Mesenchymal stem cell (in vitro differentiated cells and primary cell): ENCODE measurements at places on chromosomes 7 and 10.
A peak's percentile ranks its signal among the peaks of the same experiment; 100 is the strongest.

DNA sequence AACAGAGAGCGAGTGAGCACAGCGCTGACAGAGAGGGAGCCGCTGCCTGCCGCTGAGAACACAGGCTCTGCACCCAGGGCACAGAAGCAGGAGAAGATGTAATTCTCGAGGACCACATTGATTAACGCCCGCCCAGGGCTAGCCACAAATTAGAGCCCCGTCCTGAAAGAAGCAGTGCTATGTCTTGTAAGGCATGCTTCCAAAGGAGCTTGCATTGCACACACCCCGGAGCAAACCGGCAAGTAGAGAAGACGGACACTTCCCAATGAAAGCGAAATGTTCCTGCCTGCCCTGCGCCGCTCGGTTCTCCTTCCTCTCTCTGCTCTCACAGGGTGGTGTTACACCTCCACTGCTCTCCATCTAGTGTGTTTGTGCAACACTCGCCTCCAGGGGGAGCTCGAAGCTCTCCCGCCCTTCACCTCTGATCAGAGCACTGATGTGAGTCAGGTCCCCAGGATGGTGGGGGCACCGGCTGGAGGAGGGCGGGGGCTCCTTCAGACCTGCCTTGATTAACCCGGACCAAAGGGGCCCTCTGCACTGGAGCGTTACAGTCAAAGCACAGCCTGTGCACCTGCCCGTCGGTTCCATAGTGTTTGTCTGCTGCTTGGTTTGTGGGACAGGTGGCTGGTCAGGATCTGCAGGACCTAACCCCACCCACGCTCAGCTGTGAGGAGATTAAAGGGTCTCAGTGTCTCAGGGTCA, 316.5 kb downstream of the ADARB2 start:
- DNase-seq, result peak; percentile 10

DNA sequence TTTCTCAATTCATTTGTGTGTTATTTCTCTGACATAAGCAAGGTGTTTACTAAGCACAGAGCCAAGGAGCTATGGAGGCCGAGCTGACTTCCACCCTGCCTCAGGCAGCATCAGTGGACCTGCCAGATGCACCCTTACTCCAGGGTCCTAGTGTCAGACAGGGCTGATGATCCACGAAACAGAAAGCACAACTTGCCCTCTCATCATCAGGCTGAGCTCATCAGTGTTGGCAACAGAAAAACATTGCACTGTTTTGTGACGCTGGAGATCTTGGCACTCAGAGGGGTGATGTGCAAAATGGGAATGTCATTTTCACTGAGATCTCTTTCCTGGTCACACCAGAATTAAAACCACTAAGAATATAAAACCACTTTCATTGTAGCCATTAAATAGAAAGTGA, 201.8 kb downstream of the GLI3 start:
- DNase-seq, result no peak

GRCh38 chr10:68924593-68924992, 23.5 kb downstream of the DDX50 start:
- DNase-seq, result no peak

DNA sequence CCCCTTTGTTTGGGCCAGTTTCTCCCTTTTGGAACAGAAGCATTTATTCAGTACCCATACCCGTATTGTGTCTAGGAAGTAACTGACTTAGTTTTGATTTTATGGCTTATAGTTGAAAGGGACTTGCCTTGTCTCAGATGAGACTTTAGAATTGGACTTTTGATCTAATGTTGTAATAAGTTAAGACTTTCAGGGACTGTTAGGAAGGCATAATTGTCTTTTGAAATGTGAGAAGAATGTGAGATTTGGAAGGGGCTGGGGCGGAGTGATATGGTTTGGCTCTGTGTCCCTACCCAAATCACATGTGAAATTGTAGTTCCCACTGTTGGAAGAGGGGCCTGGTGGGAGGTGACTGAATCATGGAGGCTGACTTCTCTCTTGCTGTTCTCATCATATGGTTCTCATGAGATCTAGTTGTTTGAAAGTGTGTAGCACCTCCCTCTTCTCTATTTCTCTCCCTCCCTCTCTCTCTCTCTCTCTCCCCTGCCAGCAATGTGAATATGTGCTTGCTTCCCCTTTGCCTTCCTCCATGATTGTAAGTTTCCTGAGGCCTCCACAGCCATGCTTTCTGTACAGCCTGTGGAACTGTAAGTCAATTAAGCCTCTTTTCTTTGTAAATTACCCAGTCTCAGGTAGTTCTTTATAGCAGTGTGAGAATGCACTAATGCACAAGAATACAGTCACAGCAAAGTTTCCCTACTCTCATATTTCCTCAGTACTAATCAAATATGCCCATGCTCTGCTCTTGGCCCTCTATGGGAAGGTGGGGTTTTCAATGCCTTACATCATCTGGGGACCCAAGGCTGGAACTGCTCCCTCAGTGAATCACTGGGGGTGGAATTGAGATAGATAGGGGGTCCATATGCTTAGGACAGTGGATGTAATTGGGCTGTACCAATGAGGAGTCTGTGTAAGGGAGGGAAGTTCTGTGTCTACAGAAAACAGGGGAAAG, 17.2 kb upstream of the AKR1C1 start:
- no peak for DNase-seq

DNA sequence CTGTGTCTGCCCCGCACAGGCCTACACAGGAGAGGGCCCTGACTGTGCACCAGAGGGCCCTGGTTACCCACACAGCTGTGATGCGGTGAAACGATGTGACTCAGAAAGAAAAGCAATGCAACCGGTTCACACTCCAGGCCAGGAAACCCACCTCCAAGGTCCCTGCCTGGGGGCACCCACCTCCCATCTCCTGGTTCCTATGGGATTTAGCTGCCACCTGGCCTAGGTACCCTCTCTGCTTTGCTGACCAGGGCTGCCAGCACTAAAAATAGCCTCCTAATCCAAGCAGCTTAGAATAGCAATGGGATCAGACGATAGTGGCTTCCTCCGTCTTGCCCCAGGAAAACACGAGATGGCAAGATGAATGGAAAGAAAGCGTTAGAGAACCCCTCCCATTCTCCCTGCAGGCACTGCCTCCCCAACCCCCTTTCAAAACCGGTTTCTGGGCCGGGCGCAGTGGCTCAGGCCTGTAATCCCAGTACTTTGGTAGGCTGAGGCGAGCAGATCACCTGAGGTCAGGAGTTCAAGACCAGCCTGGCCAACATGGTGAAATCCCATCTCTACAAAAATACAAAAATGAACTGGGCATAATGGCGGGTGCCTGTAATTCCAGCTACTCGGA, 12.4 kb downstream of the RBP3 start:
- no peak for DNase-seq

GRCh38 chr7:35819954-35820703, 19.3 kb downstream of the SEPTIN7 start:
- no peak for DNase-seq

DNA sequence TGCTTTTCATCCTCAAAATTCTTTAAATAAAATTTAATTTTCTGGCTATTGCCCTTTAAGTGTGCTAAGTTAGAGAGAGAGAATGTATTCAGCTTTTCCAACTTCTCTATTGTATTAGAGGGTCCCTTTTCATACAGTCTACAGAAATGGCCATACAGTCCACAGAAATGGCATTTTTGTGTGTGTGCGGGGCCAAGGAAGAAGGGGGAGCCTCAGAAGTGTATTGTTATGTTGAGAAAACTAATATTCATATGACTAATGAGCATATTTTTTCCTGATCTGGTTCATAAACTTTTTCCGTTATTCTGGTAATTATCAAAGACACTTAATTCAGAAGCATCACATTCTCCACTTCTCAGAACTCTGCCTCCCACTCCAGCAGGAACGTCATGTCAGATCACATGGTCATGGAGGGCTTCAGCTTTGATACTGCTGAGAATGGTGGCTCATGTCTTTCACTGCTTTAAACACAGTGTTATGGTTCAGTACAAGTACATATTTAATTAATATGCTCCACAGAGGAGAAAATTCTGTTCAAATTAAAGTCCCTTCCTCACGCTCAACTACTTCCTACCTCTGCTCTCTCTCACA, 37.1 kb downstream of the ELMO1 start:
- DNase-seq, result no peak

DNA sequence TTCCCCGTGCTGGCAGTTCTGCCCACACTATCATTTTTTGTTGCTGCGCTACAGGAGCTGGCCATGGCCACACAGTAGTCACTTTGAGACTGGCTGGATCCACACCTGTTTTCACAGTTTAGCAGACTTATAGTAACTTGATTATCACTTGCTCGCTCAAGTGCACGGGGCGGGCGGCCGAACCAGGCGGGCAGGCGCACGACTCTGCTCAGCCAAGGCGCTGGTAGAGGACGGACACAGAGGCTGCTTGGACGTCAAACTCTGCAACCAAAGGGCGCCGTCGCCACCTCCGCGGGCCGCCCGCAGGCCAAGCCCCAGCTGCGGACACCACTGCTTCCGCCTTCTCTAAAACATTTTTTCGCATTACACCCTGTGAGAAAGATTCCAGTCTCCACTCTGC, 38.4 kb upstream of the PHYHIPL start:
- no peak for DNase-seq
